IPS DF 6.9 (cell line): ENCODE measurements at places on chromosomes 16 and 17.
A peak's percentile ranks its signal among the peaks of the same experiment; 100 is the strongest.

- DNase-seq: no peak
Observed at GRCh38 chr16:49531931-49532840, 158.6 kb downstream of the C16orf78 start.

GRCh38 chr17:61410141-61411010, 10.7 kb downstream of the TBX2 start:
- DNase-seq: no peak

DNA sequence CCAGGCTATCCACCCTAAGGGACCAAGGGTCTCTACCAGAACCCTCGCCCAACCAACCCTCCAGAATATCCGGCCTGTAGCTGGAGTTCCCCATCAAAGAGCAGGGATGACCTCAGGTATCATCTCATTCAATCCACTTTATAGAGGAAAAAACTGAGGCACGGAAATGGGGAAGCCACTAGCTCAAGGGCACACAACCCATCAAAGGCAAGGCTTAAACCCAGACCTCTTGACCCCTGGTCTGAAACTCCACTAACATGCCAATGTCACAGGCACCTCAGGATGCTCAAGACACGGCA, 1.6 kb downstream of the TBC1D10B start:
- DNase-seq: no peak

GRCh38 chr16:68732042-68732680, 4.9 kb upstream of the CDH1 start:
- no peak for DNase-seq

DNA sequence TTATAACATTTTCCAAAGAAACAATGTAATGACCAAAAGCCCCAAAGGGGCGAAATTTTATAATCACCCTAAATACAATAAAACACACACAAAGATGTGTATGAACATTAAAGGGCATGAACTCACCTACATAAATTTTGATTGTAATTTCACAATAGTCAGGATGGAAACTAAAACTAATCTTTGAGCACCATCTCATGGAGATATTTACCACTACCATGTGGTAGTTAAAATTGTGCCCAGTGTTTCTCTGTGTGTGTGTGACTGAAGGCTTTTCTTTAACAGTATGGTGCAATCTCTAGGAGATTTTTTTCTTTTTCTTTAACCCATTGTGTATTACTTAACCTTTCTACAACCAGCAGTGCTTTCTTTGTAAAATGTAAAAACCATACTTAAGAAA, 19.7 kb upstream of the MEIOC start:
- no peak for DNase-seq

- DNase-seq: no peak
Observed at GRCh38 chr17:77316191-77316641, 175.4 kb downstream of the SEC14L1 start.

GRCh38 chr17:83071966-83072562, 7.3 kb upstream of the METRNL start:
- no peak for DNase-seq

DNA sequence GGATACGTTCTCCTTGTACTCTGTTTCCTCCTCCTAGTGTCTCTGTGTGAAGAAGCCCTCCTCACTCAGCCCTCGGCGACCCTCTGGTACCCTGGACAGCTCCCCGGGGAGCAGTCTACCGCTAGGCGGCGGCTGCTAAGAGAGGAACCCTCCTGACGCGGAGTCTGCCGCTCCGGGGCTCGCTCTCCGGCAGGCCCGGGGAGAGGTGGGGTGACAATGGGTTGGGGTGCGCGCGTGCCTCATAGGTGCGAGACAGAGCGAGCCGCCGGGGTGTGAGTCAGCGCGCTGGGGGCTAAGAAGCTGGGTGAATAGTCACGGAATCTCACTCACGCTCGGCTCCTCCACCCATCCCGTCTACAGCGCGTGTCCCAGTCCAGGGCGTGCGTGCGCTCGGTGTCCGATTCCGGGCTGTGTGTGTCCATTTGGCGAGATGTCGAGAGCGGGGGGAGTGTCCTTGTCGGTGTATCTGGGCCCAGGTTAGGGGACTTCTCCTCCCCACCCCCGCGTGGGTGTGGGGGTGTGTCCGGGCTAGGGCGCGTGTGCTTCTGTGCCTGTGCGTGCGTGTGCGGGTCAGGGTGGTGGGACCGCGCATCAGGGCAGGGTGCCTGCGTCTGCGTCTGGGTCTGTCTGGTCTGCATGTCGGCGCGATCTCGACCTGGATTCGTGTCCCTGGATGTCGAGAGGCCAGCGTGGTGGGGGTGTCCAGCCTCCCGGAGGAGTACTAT, 577 bp upstream of the HS3ST2 start:
- peak; percentile 54 for DNase-seq

GRCh38 chr16:16120044-16120381, 103.3 kb downstream of the ABCC6 start:
- no peak for DNase-seq

DNA sequence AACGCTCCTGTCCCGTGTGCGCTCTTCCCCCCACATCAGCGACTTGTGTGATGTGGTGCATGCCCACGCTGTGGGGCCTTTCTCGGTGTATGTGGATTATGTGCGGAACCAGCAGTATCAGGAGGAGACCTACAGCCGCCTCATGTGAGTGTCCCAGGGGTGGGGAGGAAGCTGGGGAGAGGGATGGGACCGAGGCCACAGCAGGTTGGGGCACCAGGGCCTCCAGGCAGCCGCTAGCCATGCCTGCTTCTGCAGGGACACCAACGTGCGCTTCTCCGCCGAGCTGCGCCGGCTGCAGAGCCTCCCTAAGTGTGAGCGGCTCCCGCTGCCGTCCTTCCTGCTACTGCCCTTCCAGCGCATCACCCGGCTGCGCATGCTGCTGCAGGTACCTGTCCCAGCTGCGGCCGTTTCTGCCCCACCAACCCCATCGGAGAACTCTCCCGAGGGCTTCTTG, 5.8 kb downstream of the ARHGEF15 start:
- DNase-seq: no peak

DNA sequence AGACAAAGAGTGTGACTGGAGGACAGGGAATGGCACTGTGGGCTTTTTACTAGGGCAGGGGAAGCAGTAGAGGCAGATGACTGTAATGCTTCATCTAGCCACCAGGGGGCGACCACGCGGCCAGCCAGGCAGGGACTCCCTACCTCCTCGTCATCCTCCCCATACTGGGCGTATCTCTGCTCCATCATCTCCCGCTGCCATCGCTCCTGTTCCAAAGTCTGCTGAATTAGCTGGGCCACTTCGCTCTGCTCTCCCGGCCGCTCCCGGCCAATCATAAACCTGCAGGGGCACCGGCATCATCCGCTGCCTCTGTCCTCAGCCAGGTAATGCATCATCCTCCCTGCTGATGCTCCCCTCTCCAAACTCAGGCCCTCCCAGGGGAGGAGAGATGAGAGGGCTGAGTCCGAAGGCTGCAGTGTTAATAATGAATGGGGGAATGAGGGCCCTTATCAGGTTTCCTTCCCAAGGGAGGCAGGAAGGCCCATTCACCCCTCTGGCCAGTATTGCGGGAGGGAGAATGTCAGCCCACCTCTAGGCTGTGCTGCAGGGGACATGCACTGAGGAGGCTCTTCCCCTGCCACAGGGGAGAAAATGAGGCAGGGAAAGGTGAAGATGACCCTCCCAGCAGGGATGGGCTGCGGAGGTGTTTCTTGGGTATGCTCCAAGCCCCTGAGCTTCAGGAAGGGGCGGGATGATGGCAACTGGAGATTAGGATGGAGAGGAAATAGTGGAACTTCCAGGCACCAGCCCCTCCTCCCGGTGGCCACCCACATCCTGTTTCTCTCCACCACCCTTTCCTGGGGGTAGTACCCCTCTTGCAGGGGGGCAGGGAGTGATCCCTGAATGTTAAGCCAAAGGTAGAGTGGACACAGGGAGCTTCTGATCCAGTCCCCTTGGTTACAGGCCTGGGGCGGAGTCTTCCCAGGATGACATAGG, 10.3 kb upstream of the SAMD14 start:
- DNase-seq: no peak

- DNase-seq: no peak
Observed at GRCh38 chr16:51565184-51565583, 414.1 kb upstream of the SALL1 start.

DNA sequence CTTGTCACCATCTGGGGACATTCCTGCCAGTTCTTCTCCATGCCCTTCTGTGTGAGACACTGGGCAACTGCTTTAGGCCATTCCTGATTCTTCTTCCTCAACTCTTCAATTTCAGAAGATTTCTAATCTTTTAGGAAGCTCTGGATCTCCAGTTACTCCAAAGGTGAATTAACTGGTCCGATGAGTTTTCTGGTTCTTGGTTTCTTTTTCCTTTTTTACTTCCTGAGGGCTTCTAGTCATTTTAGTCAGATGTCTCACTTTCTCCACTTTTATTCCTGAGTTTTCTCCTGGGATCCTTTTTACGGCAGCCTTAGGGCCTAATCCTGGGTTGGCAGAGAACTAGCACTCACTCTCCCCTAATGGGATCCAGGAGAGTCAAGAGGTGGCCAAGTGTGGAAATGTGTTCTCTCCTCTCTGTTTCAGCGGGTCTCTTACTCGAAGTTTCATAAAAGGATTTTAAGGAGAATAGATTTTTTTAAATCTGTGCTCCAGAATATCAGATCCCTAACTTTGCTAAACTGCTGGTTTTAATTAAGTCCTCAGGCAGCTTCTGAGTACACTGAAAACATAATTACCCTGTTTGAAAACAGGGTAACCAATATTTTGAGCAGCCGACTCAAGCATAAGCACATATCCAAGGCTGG, 107.6 kb downstream of the RMI2 start:
- no peak for DNase-seq

DNA sequence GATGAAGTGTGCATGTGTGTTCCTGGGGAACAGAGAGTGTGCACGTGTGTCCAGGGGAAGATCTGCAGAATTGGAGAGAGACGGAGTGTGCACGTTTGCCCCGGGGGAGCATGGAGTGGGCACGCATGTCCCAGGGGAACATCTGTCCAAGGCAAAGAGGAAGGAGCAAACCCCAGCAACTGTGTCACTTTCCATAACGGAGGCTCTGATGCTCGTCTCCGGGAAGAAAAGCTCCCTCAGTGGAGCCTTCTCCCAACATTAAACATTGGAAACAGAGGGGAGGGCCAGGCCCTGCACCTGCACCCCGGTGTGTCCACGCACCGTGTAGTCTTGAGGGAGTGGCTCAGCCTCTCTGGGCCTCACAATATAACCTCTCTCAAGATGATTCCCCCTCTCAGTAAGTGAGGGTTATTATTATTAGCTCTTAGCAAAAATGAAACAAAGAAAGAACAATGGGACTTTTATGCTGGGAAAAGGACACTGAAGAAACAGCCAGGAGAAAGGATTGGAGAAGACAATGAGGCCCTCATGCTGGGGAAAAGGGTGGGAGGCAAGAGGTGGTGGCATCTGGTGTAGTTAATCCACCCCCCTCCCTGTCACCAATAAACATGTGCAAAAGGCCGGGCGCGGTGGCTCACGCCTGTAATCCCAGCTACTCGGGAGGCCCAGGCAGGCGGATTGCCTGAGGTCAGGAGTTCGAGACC, 7.6 kb downstream of the RAB40B start:
- DNase-seq: no peak

DNA sequence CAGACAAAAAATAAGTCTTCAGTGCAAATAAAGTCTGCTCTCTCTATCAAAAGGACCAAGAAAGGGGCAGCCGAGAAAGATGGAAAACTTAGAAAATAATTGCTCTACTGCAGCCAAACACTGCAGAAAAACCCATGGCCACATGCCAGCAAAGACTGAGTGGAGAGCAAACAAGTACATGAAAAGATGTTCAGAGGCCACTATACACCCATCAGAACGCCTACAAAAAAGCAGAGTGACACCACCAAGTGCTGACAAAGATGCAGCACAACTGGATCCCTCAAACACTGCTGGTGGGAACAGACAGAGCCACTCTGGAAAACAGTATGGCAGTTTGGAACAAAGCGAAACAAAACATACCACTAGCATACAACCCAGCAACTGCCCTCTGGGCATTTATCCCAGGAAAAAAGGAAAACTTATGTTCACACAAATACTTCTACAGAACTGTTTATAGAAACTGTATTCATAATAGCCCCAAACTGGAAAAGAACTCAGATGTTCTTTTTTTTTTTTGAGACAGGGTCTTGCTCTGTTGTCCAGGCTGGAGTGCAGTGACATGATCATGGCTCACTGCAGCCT, 36.7 kb downstream of the KIAA0753 start:
- no peak for DNase-seq

GRCh38 chr17:77191244-77191643, 50.5 kb downstream of the SEC14L1 start:
- no peak for DNase-seq

- DNase-seq: no peak
Observed at GRCh38 chr17:78134899-78135385, 4.4 kb downstream of the TMC8 start.

GRCh38 chr17:75487351-75488070, 27.8 kb downstream of the CASKIN2 start:
- no peak for DNase-seq

DNA sequence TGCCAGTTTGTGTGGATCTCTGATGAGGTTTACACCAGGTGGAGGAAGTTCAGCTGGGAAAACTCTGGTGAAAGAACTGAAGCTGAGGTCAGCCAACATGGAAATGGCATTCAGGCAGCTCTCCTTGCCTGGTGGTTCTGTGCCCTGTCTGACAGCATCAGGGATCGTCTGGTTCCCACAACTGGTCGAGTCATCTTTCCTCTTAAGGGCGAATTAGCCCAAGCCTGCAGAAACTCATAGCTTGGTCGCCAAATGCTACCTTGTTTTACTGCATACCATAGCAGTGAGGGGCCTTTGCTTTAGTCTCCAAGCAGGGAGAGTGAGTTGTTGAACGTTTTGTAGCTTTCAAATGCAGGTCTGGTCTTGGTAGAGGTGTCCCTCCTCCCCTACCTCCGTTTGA, 7.2 kb downstream of the PLCG2 start:
- DNase-seq: no peak

DNA sequence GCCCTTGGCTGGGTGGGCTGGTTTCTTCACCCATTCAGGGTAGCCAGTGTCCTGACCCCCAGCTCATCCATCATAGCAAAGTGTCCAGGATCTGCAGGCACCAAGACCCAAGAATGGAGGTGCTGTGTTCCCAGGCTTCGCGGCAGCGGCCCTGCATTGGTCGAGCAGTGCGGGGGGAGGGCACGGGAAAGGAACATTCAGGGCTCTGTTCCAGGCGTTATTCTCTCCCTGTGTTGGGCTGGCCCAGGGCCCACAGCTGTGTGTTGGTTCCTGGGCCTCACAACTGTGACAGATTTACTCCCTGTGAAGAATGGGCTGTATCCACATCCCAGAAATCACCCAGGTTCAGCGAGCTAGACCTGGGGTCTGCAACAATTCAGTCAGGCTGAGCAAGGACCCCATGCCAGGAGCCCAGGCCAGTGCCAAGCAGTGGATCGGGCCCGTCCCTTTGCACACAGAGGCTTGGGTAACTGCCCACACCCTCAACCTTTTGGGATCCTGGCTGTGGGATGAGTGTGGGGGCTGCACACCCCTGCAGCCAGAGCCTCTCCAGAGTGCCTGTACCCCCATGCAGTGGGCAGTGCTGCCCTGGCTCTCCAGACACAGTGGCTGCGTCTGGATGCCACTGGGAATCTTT, 10.0 kb downstream of the GPT2 start:
- DNase-seq: no peak

DNA sequence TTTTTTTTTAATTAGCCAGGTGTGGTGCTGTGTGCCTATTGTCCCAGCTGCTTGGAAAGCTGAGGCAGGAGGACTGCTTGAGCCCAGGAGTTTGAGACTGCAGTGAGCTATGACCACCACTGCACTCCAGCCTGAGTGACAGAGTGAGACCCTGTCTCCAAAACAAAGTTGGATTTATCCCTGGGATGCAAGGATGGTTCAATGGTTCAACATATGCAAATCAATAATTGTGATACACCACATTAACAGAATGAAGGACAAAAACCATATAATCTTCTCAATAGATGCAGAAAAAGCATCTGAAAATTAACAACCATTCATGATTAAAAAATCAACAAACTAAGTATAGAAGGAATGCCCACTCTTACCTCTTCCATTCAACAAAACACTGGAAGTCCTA, 33.5 kb downstream of the CDR2 start:
- DNase-seq: no peak

- no peak for DNase-seq
Observed at GRCh38 chr17:19405114-19405513, 5.9 kb upstream of the RNF112 start.
